ENCODE measurements at places on chromosomes 11 and 22. TPM values are rescaled to one million over a fixed set of nuclear protein-coding genes. Genes with fewer than 3 reads are reported as not detected.

- H3K27me3 ChIP-seq, result no peaks in the 10 kb centered on the region
- DNase-seq, result no peak
- H3K36me3 ChIP-seq, result no peaks in the 10 kb centered on the region
- H3K4me3 ChIP-seq, result no peak overlapping the region
These were observed 679.3 kb downstream of the JRKL start for GRCh38 chr11:97069160-97069559.

GRCh38 chr11:77046060-77046501 lies 11.9 kb downstream of the B3GNT6 start:
- peak; percentile 47 for DNase-seq
- H3K4me3 ChIP-seq, result no peak overlapping the region
- peaks cover 9% of the 10 kb centered on the region for H3K27me3 ChIP-seq
- H3K36me3 ChIP-seq, result no peaks in the 10 kb centered on the region
- peaks cover 5% of the 10 kb centered on the region for H3K4me1 ChIP-seq

- peak overlapping the region; percentile 93 for H3K4me3 ChIP-seq
- peaks cover 33% of the 10 kb centered on the region for H3K36me3 ChIP-seq
- peak overlapping the region; percentile 100 for H3K27ac ChIP-seq
- DNase-seq, result peak; percentile 64
- H3K27me3 ChIP-seq, result no peaks in the 10 kb centered on the region
These were observed 1.2 kb downstream of the DDX17 start for GRCh38 chr22:38504731-38505540.

Gene RIMBP3C
- not detected for total RNA-seq

Gene IGF2
- 23.5 TPM for total RNA-seq

DNA sequence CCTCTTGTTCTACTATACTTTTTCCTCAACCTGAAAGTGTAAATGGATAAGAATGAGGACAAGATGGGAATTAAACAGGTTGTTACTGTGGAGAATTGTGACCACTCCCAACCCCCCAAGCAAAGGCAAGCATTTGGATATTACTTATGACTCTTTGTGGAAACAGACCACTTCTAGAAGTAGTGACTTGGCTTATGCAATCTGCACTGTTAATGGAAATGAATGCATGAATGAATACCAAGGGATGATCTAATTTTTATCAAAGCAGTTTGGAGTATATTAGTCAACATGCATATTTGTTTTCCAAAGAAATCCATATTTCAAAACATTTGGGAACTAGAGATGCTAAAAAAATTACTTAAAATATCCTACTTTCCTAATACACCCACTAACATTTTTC lies 35.3 kb downstream of the AMOTL1 start:
- no peak for DNase-seq
- H3K4me1 ChIP-seq, result no peaks in the 10 kb centered on the region
- H3K36me3 ChIP-seq, result no peaks in the 10 kb centered on the region
- no peak overlapping the region for H3K27ac ChIP-seq
- no peak overlapping the region for H3K4me3 ChIP-seq
- no peaks in the 10 kb centered on the region for H3K27me3 ChIP-seq

Gene TUBA8
- 2.1 TPM for total RNA-seq

DNA sequence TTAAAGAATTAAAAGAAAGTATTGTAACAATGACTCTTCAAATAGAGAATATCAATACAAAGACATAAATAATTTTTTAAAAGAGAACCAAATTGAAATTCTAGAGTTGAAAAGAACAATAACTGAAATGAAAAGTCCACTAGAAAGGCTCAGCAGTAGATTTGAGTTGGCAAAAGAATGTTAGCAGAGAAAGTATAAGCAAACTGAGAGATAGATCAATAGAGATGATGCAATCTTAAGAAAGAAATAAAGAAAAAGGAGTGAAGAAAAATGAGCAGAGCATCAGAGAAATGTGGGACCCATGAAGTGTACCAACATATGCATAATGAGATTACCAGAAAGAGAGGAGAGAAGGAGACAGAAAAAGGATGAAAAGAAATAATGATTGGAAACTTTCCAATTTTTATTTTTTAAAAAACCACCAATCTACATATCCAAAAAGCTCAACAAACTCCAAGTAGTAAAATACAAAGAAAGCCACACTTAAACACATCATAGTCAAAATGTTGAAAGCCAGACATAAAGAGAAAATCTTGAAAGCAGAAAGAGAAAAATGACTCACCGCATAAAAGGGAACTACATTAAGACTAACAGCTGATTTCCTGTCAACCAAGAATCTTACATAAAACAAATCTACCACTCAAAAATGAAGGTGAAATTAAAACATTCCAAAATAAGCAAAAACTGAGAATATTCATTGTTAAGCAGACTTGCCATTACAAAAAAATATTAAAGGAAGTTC lies 20.9 kb downstream of the NCF4 start:
- DNase-seq, result no peak
- no peaks in the 10 kb centered on the region for H3K4me1 ChIP-seq
- H3K27ac ChIP-seq, result no peak overlapping the region
- no peak overlapping the region for H3K4me3 ChIP-seq

Gene JAML
- total RNA-seq, result 49.1 TPM

DNA sequence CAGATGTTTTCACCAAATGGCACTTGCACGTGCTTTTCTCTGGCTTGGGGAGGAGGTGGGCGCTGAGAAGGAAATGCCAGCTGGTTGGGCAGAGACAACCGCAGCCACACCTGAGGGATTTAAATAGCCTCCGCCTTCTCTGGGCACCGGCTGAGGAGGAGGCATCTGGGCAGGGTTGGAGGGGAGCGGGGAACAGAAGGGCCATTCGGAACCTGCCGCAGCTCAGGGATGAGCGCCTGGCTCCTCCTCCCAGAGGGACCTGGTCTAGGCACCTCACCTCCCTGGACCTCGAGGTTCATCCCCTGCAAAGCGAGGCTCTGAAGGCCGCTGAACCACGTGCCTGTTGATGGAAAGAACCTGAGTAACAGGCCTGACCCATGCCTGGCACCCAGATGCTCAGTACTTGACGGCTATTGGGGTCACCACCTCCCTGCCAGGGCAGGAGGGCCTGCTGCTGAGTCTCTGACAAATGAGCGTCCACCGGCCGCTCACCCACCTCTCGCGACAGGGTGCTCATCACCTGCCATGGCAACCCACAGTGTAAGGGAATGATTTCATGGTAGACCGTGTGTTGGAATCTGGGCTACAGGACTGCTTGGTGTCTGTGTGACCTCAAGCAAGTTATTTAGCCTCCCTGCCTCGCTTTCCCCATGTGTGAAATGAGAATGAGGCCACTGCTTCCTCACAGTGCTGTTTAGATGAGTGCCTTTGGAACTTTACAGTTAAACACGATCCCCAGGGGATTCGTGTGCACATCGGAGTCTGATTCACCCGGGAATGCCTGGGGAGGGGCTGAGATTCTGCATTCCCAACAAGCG lies 2.0 kb upstream of the KDELR3 start:
- peaks cover 14% of the 10 kb centered on the region for H3K4me1 ChIP-seq
- no peak overlapping the region for H3K27ac ChIP-seq
- no peaks in the 10 kb centered on the region for H3K36me3 ChIP-seq
- no peaks in the 10 kb centered on the region for H3K27me3 ChIP-seq
- peak; percentile 12 for DNase-seq
- H3K4me3 ChIP-seq, result no peak overlapping the region

Gene POLR2F
- total RNA-seq, result 36.8 TPM

GRCh38 chr11:41457216-41458014 lies 2.0 kb downstream of the LRRC4C start:
- no peaks in the 10 kb centered on the region for H3K36me3 ChIP-seq
- H3K27me3 ChIP-seq, result peaks cover 14% of the 10 kb centered on the region
- no peak for DNase-seq
- H3K4me1 ChIP-seq, result peaks cover 8% of the 10 kb centered on the region

GRCh38 chr22:30021881-30022619 lies 58.2 kb upstream of the HORMAD2 start:
- H3K4me3 ChIP-seq, result no peak overlapping the region
- H3K27me3 ChIP-seq, result no peaks in the 10 kb centered on the region
- no peak overlapping the region for H3K27ac ChIP-seq
- no peak for DNase-seq
- no peaks in the 10 kb centered on the region for H3K4me1 ChIP-seq

GRCh38 chr22:19197997-19198865 lies 19.7 kb upstream of the SLC25A1 start:
- H3K36me3 ChIP-seq, result peaks cover 6% of the 10 kb centered on the region
- no peak for DNase-seq
- no peaks in the 10 kb centered on the region for H3K27me3 ChIP-seq
- no peak overlapping the region for H3K27ac ChIP-seq

Gene PGA5
- not detected for total RNA-seq

GRCh38 chr11:57256119-57256518 lies 19.1 kb upstream of the APLNR start:
- no peak overlapping the region for H3K4me3 ChIP-seq
- H3K27ac ChIP-seq, result no peak overlapping the region
- H3K4me1 ChIP-seq, result no peaks in the 10 kb centered on the region
- H3K36me3 ChIP-seq, result no peaks in the 10 kb centered on the region
- no peaks in the 10 kb centered on the region for H3K27me3 ChIP-seq

Gene POU2F3
- total RNA-seq, result 2.6 TPM

Gene ANKK1
- total RNA-seq, result 0.77 TPM

DNA sequence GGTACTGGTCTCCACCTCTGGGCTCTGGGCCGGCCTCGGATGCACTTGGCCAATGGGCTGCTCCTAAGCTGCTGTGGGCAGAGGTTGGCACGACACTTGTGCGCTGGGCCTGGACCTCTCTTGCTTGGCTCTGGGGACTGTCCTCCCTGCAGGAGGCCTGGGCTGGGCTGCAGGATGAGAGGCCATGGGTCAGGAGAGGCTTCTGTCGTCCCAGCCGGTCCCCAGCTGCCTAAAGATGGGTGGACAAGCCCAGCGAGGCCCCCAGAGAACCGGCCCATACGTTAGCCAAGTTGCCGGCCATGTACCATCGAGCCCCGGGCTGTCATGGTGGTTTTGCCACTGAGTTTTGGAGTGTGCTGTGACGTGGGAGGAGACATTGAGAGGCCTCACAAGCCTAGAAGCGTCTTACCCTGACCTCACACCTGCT lies 1.6 kb upstream of the CCDC188 start:
- no peaks in the 10 kb centered on the region for H3K27me3 ChIP-seq
- no peak for DNase-seq
- no peaks in the 10 kb centered on the region for H3K4me1 ChIP-seq
- no peaks in the 10 kb centered on the region for H3K36me3 ChIP-seq
- H3K27ac ChIP-seq, result no peak overlapping the region

DNA sequence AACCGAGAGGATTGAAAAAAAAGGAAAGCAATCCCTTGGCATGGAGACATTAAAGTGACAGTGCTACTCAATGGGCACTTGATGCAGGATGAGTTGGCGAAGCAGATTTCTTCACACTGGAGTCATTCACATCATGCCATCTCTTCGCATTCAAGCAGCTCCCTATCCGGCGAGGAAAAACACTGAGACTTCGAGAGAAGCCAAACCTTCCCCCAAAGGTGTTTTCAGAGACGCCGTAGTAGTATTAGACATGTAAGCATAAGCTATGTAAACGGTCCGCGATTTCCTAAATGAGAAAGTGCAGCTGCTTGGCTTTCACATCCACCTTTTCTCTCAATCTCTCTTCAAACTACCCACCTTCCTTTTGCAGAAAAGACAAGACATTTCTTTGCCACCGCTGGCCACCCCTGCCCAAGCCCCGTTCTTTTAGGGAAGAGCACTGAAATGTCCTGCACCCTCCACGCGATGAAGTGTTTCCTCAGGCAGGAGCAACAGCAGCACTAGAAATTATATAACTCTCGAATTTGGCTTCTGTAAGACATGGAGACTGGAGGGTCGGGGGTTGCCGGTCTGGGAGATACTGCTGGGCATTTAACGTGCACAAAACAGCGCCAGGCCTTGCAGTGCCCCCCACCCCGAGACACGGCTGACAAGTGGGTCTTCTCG lies at the start of gene DLG2:
DLG2 (minus strand) TSS at position 13 of the 666 bp plus-strand sequence.
- no peaks in the 10 kb centered on the region for H3K36me3 ChIP-seq
- DNase-seq, result peak; percentile 74
- peak within 1 kb of the TSS; percentile 67 for H3K4me3 ChIP-seq

DNA sequence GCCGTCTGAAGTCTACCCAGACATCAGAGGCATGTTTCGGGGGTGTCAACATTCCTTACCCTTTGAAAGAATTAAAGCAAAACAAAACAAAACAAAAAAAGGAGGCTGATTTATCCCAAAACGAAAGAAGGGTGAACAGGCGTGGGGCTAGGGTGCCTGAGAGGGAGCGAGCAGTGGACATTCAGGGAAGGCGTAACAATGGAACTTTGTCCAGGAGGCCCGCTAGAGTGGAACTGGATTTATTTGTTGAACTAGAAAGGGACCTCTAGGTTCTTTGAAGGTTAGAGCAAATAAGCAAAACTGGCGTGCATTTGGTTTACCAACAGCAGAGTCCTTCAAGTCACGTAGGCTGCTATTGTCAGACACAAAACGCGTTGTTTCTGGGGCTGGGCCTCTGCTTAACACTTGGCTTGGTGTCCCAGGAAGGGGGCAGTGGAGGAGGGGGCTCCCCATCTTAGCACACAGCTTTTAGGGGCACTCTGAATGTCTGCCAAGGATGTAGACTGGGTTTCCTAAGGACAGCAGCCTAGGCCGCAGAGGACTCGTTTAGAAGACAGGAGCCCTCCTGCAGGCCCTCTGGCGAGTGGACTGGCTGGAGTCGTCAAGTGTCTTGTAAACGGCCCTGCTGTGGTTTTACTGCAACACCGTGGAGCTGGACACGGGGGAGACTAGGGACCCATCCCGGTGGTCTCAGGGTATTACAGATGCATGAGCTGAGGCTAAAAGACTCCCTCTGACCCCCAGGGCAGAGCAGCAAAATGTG lies 203.7 kb upstream of the SORL1-AS1 start:
- peak overlapping the region; percentile 94 for H3K27ac ChIP-seq
- no peak overlapping the region for H3K4me3 ChIP-seq
- peak; percentile 46 for DNase-seq
- H3K36me3 ChIP-seq, result no peaks in the 10 kb centered on the region
- H3K27me3 ChIP-seq, result no peaks in the 10 kb centered on the region
- H3K4me1 ChIP-seq, result peaks cover 5% of the 10 kb centered on the region

Gene MS4A10
- not detected for total RNA-seq

Gene TMEM191B
- total RNA-seq, result 8.1 TPM

- H3K4me1 ChIP-seq, result no peaks in the 10 kb centered on the region
- no peak overlapping the region for H3K4me3 ChIP-seq
- no peaks in the 10 kb centered on the region for H3K36me3 ChIP-seq
- H3K27ac ChIP-seq, result no peak overlapping the region
These were observed 9.7 kb upstream of the PIWIL4 start for GRCh38 chr11:94557421-94557820.

GRCh38 chr11:120013325-120014250 lies 124.3 kb downstream of the TRIM29 start:
- H3K27ac ChIP-seq, result no peak overlapping the region
- no peaks in the 10 kb centered on the region for H3K4me1 ChIP-seq
- no peaks in the 10 kb centered on the region for H3K36me3 ChIP-seq
- peaks cover 30% of the 10 kb centered on the region for H3K27me3 ChIP-seq
- H3K4me3 ChIP-seq, result no peak overlapping the region

Gene CUL5
- total RNA-seq, result 36.2 TPM

DNA sequence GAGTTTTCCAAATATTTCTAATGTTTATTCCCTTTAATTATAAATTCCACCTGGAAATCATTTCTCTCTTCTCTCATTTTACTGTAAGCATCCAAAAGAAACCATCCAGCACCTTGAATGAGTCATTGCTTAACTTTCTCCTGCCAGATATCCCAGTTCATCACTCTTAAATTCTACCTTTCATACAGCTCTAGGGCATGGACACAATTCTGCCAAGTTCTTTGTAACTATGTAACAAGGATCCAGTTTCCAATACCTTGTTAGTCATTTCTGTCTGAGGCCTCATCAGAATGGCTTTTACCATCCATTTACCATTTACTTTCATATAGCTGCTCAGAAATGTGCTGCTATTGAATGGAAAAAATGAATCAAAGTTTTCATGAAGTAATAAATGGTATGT lies 455.4 kb upstream of the TENM4 start:
- H3K27ac ChIP-seq, result no peak overlapping the region
- H3K4me3 ChIP-seq, result no peak overlapping the region
- no peaks in the 10 kb centered on the region for H3K27me3 ChIP-seq
- DNase-seq, result no peak

Data from lung (tissue), 17 donors.